ENCODE measurements at places on chromosomes 1 and 21.

DNA sequence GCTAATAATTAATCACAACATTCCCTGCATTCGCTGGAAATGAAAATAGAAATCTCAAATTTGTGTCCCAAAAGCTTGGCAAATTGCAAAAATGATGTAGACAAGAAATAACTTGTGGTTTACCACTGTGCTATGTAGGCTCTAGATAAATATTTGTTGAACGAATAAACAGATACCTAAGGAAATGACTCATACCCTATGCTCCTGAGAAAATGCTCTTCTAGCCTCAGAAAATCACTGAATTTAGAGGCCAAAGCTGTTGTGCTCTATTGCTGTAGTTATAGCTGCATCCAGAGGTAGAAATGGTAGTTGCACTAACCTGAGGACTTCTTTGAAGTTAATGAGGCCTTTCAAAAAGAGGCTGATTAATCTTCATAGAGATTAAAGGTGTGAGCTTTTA lies 142.0 kb upstream of the ZNHIT6 start:
- no peak for DNase-seq

- DNase-seq = no peak
These were observed 2.9 kb upstream of the PIGV start for GRCh38 chr1:26784886-26785285.

DNA sequence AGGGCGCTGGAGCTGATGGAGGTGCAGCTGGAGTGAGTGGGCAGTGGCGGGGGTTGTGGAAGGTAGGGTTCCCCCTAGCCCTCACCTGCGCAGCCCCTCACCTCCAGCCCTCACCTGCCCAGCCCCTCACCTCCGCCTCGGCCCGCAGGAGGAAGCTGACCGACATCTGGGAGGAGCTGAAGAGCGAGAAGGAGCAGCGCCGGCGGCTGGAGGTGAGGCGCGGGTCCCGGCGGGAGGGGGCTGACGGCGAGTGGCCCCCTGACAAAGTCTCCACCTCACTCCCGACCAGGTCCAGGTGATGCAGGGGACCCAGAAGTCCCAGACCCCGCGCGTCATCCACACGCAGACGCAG lies 2.7 kb downstream of the EVA1B start:
- DNase-seq = no peak

DNA sequence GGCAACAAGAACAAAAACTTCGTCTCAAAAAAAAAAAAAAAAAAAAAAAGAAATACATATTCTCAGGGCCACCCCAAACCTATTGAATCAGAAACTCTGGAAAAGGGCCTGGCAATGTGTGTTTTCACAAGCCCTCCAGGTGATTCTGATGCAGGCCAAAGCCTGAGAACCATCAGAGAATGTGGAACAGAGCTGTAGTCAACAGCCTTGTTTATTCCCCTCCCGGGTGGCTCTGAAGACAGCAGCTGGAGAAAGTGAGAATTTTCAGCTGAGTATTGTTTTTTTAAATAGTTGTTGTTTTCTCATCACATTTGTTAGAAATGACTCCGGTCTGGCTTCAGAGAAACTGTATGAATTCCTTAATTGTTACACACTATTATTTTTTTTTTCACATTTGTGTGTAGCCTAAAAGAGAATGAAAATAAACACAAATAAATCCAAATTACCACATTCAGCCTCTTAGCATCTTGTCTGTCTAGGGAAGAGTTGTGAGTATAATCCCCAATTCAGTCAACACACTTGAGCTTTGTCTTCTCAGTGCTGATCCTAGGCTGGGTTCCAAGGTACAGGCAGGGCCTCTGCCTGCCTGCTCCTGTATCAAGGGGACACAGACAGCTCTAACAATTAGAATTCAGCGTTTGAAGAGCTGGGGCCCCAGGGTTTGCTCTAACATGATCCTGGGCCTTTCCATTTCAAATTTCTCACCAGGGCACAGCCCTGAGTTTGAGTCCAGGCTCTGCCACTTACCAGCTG lies 6.6 kb upstream of the AZIN2 start:
- no peak for DNase-seq

DNA sequence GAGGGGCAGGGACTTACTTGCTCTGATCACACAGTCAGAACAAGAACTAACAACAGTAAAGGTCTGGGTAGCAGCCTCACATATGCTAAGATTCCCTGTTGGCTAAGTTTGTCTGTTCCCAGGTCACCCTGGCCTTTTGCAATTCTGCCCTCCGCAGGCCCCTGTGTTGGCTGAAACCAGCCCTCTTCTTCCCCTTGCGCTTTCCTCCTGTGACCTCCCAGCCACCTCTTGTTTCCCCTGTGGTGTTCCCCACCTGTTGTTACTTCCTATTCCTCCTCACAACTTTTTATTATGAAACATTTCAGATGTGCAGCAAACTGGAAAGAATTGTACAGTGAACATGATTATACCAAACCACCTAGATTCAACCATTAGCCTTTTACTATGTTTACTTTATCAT lies 23.4 kb downstream of the MAPKAPK2 start:
- no peak for DNase-seq

DNA sequence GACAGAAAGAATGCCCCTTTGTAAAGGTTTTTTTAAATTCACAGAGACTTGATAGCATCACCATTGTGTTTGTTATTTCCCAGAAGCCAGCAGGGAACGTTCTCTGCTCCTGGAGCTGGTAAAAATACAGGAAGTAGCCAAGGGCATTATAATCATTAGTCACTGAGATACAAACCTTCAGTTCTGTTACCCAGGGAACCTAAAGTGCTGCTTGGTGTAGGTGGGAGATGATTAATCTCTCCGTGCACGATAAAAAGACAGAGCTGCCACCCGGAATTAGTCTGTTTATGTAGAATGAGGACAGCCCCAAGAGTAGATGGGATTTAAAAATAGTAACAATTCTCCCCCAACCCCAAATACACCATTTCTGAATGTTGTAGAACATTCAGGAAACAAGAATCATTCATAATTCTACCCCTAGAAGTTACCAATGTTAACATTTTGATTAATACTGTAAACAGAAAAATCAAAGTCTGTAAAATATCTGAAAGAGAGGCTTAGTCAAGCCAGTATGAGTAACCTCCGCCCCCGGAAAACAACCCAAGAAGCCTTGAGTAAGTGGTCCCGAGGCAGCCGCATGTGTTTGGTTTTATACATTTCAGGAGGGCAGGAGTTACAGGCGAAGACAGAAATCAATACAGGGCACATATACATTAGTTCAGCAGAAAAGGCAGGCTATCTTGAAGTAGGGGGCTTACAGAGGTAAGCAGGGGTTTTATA lies 45.3 kb upstream of the CTBS start:
- DNase-seq = no peak

GRCh38 chr1:168719306-168720111 lies 9.5 kb downstream of the DPT start:
- DNase-seq = no peak

DNA sequence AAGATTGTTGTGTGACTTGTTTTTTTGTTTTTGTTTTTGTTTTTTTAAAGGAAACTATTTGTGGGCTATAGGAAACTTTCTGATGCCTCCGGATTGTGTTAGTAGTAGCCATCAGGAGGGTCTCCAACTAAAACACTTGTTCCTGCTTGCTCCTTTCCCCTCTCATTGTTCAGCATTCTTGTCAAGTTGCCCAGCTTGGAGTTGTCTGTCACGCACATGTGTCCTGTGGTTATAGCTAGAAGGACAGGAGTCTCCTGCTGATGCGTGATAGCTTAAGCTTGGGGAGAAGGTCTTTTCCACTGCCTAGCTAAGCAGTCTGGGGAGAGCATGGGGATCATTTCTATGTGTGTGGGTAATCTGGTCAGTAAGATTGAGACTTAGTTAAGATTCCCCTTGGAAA lies 3.2 kb upstream of the LYPLA2 start:
- DNase-seq = no peak

DNA sequence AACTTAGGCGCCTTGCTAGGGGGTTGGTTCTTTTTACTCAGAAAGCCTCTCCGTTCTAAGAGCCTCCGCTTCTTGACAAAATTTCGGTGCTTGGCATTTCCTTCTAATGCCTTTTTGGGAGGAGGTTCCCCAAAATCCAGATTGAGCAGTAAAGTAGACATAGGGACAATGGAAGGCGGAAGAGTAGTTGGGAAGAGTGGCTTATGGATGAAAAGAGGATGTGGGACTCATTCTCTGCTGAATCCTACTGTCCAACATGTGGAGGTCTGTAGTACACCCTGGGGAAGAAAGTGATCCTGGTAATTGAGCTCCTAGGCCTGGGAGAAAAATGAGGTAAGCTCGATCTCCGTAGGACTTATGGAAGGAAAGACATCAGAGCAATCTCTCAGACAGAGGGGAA lies 777 bp upstream of the METTL25B start:
- no peak for DNase-seq

DNA sequence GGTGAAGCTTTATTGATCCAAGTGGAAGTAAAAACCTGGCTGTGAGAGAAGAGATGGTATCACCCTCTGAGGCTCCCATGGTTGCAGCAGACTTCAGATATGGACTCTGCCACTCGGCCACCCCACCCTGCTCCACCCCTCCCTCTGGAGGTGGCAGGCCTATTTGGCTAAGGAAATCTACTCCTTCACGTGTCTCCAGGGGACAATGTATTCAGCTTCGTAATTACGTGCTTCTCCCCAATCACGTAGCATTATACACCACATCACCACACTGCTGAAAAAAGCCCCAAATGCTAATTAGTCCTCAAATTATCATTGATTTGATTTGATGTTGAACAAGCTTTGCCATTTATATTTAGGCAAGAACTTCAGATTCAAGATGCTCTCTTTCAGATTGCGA lies 220.7 kb downstream of the OMA1 start:
- DNase-seq = no peak

DNA sequence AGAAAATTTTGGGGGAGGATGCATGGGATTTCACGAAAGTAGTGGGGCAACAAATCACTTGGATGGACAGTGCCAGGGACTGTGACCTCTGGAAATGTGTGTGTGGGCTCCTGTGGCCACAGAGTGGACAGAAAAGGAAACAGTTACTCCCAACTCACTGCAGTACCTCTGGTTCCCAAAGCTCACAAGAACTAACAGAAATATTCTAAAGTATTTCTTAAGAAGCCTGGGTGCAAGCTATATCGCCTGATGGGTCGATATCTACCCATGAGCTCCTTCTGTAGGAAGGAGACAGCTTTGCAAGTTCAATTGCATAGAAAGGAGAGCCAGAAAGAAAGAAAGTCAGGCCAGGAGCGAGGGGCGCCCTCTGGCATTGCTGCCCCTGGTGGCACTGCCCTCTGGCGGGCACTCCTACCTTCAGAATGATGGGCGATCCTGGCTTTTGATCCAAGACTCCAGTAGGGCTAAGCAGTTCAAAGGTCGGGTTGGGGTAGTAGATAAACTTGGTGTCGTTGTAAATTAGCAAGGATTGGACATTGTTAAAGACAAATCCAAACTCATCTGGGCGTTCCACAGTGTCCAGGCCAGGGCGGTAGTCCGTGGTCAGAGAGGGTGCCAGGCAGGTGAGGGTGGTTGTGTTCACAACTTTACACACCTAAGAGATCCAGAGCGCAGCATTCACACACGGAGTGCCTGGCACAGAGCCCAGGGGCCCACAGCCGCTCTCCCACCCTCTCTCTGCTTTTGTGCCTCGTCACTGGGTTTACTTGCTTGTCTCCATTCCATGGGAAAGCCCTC lies 134.7 kb upstream of the CD34 start:
- DNase-seq = no peak

GRCh38 chr1:10059342-10059718 lies 26.6 kb downstream of the UBE4B start:
- DNase-seq = no peak

DNA sequence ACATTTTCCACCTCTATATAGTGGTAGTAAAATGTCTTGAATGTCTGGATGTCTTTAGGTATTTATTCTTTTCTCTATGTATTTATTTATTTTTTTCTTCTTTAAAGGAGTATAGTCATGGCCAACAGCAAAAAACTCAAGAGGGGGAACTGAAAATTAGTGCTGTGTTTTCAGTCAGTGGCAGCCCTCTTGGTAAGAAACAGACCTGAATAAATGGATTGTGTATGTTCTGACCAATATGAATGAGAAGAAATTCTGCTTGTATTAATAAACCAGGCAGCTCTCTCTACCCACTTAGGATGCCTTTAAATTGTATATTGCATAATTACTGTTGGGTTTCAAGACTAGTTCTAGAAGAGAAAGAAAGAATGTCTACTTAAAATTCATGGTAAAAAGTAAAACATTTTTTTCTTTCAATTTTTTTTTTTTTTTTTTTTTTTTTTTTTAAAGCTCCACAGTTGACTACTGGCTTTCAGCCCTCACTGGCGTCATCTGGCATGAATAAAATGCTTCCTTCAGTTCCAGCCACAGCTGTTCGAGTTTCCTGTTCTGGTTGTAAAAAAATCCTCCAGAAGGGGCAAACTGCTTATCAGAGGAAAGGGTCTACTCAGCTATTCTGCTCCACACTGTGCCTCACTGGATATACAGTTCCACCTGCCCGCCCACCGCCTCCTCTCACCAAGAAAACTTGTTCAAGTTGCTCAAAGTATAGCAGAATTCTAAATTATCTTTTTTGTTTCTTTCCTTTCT lies 101.6 kb downstream of the ZMYM4 start:
- no peak for DNase-seq

- DNase-seq = no peak
These were observed 30.6 kb upstream of the DDAH1 start for GRCh38 chr1:85495556-85495955.

Measured in CD4-positive, alpha-beta T cell treated with Interleukin-6 at 100 ng/mL for 8 hours (primary cell).